ENCODE measurements at places on chromosomes 1 and 21.

- DNase-seq, result peak; percentile 75
Observed at GRCh38 chr1:168469690-168470089, 74.1 kb downstream of the XCL2 start.

GRCh38 chr1:246492611-246493245, 14.4 kb downstream of the SMYD3 start:
- peak; percentile 51 for DNase-seq

GRCh38 chr1:200351425-200351824, 58.4 kb downstream of the ZNF281 start:
- DNase-seq, result no peak

DNA sequence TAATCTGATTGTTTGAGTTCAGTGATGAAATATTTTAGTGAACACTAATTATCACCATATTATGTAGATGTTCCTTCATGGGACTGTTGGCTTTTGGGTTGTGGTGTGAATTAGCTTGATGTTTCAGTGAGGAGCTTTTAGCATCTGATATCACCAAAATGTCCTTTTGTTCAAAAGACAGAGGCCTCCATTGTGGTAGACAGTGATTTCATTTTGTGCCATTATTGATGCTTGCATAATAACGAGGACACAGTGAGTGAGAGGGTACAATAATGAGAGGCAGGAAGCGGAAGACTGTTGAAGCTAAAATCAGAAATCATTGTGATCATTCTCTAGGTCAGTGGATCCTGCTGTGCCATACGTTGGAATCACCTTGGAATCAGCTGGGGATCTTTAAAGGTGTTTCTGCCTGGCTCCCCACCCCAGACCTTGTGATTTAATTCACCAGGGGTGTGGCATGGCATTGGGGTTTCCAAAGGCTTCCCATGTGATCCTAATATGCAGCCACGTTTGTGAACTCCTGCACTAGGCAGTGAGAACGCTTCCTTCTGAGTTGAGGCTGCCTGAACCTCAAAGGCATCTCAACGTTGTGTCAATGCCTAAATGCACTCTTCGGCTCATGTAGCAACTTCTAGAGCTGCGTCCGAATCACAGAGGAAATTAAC, 82.1 kb upstream of the KIF1B start:
- no peak for DNase-seq

GRCh38 chr1:2384941-2385481, 6.3 kb downstream of the MORN1 start:
- DNase-seq, result no peak

DNA sequence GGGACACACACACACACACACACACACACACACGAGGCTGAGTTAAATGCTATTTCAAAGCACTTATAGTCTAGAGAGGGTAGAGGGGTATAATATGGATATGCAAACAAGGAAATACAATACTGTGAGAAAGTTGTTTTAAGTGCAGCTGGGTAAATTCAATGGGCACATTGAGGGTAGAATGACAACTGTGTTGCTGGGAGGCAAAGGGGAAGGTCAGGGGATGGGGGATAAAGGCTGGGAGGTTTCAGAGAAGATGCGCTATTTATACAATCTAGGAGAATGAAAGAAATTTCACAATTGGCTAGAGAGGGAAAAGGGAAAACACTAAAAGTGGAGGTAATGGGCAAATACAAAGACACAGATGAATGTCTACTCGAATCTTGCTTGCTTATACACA, 19.4 kb downstream of the EXTL2 start:
- DNase-seq, result no peak
